ENCODE measurements at places on chromosomes 16 and 17. TPM values are rescaled to one million over a fixed set of nuclear protein-coding genes. Genes with fewer than 3 reads are reported as not detected.
A peak's percentile ranks its signal among the peaks of the same experiment; 100 is the strongest.

DNA sequence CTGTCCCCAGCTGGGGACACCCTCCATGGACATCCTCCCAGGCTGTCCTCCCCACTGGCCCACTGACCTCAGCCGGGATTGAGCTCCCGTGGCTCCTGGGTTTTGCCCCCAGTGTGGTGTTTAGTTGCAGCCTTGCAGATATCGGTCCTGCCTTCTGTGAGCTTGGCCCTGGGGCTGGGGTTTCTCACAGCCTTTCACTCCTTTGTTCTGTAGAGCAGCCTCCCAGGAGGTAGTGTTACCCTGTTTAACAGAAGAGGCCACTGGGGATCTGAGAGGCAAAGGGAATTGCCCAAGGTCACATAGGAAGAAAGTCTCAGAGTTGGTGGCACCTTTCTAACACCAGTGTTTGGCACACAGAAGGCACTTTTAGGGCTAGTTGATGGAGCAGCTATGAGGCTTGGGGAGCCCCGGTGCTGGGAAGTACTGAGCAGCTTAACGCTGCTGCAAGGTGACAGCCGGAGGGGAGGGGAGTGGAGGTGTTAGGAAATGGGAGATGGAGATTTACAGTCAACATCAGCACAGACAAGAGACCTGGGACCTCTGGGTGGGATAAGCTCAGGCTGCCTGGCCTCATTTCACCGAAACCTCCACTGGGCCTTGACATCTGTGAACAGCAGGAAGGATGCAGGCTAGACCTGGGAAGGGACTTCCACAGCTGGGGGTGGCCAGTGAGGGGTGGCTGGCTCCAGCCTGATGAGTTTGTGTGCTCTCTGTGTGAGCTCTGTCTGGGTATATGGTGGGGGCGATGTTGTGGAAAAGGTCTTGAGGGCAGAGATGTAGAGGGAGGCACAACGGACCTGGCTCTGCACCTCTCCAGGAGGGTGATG, 26.1 kb downstream of the CACNA1G start:
- H3K36me3 ChIP-seq = no peaks in the 10 kb centered on the region
- no peak for DNase-seq
- no peak overlapping the region for H3K4me3 ChIP-seq
- no peaks in the 10 kb centered on the region for H3K27me3 ChIP-seq

GRCh38 chr17:70881093-70881492, 711.8 kb downstream of the KCNJ2 start:
- H3K27me3 ChIP-seq = no peaks in the 10 kb centered on the region
- no peak overlapping the region for H3K4me3 ChIP-seq
- no peak overlapping the region for H3K27ac ChIP-seq

DNA sequence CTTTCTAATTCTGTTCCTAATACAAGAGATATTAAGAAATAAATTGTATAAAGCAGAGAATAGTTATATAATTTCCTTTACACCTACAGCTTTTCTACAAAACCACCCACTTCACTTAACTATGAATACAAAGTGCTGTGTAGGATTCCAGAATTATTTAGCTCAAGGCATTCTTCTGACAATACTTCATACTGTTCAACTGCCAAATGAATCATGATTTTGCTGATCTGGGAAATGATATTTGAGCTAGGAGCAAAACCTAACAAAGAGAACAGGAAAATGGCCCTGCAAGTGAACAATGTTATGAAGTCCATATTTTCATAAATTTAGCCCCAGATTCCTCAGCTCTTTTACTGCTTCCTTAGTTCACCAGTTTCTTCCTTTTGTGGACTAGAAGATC, 12.9 kb downstream of the BBS2 start:
- no peak overlapping the region for H3K4me3 ChIP-seq
- H3K36me3 ChIP-seq = no peaks in the 10 kb centered on the region
- DNase-seq = no peak
- no peak overlapping the region for H3K27ac ChIP-seq
- H3K4me1 ChIP-seq = no peaks in the 10 kb centered on the region

HOXB4 gene
- 3.7 TPM for total RNA-seq

NPW gene
- 1.6 TPM for total RNA-seq

- H3K36me3 ChIP-seq = no peaks in the 10 kb centered on the region
- no peak overlapping the region for H3K27ac ChIP-seq
- no peak overlapping the region for H3K4me3 ChIP-seq
- peaks cover 6% of the 10 kb centered on the region for H3K27me3 ChIP-seq
- peak; percentile 40 for DNase-seq
These were observed 7.7 kb upstream of the C17orf113 start for GRCh38 chr17:42058063-42058462.
